ENCODE measurements at places on chromosomes 2 and 18.

DNA sequence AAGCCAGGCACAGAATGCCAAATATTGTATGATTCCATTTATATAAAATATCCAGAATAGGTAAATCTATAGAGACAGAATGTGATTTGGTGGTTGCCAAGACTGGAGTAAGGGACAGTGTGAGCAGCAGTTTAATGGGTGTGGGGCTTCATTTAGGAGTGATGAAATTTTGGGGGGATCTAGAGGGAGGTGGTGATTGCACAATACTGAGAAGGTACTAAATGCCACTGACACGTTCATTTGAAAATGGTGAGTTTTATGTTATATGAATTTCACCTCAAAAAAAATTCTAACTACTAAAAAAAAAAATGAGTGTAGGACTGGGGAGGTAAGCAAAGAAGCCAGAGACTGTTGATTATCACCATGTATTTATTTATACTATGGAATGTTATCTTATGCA is 974.5 kb upstream of the ZEB2 start:
- no peak for DNase-seq

DNA sequence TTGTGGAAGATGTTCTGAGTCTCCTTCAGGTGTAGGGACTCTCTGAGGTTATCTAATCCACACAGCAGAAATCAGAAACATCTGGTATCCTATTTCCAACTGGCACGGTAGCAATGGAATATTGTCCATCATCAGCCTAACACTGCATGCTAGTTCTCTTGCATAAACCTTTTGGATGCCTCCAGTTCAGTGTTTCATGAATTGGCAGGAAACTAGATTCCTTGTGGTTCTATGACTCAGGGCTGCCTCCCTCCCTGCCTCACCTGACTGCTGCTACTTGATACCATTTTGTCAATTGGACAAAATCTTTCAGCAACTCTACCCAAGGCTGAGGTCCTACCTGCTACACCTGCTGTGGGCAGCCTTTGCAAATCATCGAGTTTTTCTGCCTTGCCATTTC is 130.9 kb downstream of the TPGS2 start:
- no peak for DNase-seq

- no peak for DNase-seq
Observed at GRCh38 chr2:194363878-194364277, 1293.1 kb upstream of the SLC39A10 start.

DNA sequence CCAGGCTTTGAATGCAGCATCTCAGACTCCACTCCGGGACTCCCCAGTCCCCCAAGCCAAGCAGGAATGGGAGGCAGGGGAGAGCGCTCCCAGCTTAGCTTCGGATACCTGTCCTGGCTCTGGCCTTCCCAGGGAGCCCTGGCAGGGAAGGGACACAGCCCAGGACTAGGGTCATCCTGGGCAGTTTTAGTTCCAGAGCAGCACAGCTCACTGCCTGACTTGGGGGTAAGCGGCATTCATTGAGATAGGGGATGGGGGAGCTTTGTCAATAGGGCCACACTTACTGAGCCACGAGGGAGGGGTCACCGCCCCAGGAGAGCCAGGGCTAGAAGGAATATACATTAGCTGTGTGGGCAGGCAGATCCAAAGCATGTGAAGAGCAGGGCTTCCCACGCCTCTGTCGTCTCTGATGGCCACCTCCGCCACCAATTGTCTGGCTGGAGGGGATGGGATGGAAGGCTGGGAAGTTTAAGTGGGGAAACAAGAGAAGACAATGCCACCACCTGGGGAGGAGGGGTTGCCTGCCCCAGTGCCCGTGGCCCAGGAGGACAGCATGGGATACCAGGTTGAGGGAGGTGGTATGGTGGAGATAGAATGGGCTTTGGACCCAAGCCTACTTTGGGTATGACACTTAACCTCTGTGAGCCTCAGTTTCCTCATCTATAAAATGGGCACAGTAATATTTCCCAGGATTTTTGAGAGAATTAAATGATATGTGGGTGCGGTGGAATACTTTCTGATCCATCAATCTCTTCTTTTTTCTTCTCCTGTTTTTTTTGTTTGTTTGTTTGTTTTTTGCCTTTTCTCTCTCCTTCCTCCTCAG is 40.2 kb downstream of the SCTR start:
- DNase-seq: no peak

DNA sequence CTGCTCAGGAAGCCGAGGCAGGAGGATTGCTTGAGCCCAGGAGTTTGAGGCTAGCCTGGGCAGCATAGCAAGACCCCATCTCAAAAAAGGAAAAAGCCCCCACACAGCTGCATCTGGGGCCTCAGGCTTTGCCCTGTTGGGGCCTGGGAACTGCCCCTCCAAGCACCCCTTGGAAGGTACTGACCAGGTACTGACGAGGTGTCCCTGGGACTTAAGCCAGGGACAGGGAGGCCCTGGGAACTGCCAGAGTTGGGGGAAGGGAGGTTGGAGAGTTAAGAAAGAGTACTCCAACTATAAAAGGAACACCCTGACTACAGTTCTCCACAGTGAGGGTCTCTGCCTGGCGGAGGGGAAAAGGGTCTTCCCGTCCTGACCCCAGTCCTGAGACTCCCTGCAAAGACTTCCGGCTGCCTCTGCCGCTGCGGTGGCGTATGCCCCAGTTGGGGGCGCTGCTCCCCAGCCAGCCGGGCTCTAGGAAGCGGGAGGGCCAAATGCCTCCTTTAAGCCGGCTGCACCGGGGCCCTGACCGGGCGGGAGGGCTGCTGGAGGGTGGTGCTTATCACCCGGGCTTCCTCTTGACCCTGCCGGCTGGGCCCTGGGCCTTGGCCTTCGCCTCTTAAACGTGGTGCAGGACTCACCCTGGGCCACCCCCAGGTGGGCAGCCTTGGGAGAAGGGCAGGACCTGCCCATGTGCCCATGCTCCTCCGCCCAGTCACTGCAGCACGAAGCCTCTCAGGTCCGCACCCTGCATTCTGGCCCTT is 12.8 kb downstream of the SLC30A3 start:
- no peak for DNase-seq

DNA sequence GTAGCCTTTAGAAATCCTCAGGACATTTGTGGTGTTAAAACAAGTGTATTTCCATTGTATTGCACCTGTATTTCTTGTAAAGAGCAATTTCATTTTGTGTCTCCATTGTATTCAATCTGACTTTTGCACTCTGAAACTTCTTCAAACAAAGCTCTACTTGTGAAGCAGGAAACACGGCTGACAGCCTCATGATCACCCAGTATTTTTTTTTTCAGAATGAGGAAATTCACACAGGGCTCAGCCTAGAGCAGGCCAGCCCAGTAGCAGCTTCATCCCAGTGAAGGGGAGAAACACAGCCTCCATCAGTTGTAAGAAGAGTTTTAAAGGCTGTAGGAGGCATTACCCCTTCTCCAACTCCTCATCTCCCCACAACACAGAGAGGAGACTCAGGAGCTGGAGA is 175.9 kb upstream of the KLHL29 start:
- no peak for DNase-seq
